ENCODE measurements at places on chromosomes 6 and 20. TPM values are rescaled to one million over a fixed set of nuclear protein-coding genes. Genes with fewer than 3 reads are reported as not detected.

DNA sequence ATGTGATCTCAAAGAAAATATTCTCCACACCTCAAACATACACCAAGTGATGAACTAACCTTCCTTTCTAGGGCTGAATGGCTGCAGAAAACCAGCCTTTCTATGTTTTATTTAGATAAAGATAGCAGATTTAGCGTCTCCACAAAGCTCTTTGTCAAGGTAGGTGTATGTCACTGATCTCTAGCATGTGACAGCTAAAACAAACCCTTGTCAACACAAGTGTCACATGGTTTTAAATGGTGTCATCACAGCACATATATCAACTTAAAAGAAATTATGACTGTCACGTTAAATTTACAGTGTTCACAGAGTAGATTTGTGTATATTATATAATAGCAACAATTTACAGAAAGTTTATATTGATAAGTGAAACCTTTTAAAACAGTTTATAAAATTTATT is 58.3 kb downstream of the TENT5A start:
- no peak for DNase-seq

DNA sequence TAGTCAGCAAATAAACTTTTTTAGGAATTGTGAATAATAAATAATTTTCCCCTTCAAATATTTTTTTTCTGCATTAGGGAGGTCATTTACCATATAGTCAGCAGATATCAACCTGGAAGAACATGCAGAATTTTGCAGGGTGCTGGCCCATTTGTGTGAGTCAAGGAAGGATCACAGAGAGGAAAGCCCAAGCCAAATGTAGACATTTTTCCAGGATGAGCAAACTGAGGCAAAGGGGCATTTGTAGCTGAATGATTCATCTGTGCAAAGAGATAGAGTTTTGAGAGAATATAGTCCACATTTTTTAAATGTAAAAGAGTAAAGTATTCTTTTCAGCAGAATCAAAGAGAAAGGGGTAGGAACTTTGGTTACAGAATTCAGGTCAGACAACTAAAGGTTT is 555.5 kb upstream of the MARCKS start:
- no peak for DNase-seq

DNA sequence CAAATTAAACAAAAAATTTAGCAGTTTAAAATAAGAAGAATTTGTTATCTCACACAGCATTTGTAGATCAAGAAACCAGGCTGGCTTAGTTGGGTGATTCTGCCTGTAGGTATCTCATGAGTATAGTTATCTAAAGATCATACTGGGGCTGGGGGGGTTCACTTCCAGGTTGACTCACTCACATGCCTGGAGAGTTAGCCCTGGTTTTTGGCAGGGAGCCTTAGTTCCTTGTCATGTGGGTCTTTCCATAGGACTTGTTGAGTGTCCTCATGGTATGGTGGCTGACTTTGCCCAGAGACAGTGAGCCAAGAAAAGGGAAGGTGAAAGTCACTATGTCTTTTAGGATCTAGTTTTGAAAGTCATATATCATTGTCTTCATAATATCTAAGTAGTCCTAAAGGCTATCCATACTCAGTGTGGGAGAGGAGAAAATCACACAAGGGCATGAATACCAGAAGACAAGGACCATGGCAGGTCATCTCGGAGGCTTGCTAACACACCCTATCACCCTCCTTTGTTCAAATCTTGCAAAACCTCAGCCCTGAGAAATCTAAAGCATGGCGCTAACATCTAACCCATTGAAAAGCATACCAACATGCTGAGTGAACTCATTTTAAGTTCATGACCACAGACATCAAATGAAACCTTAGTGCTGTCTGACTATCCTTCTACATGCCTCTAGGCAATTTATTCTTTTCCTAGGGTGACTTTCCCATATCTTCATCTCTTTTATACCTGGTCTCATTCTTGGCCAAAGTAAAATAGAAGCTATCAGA is 39.2 kb downstream of the CYP24A1 start:
- no peak for DNase-seq

DNA sequence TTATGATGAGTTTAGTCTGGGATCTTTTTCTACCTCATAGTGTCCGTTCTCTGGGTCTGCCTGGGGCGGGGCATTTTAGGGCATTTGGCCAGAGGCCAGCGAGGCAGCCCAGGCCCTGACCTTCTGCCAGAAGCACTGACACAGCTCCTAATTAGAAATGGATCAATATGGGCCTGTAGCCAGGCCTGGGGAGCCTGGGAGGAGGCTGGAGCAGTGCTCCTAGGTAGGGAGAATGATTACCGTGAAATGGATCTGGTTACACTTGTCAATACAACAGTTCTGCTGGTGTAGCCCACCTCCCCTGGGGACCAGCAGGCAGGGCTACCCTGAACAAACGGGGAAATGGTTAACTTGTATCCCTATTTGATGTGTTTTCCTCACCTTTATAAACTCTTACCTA is 23.0 kb downstream of the RALY start:
- DNase-seq: no peak

DNA sequence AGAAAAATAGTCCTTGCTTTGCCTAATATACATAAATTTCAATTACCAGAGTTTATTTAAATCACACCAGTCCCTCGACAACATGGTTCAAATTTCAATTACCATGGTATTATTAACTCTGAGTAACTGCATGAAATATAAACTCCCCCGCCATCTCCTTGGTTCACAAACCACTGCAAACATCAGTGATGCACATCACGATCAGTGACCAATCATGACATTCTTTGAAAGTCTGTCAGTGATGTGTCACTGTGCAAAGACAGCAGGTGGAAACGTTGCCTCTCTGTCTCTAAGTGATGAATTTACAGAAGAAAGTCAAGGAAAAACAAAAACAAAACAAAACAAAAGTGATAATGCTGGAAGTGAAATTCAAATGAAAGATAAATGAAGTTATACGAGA is 86.7 kb downstream of the TASP1 start:
- no peak for DNase-seq

- no peak for DNase-seq
Measured at GRCh38 chr6:55208478-55209458, 34.5 kb downstream of the HCRTR2 start.

GRCh38 chr6:6579281-6579680 is 9.2 kb upstream of the LY86 start:
- no peak for DNase-seq

Gene TNF
- total RNA-seq: 1.2 TPM

Gene CAGE1
- total RNA-seq: not detected

Gene SMLR1
- total RNA-seq: not detected

Gene TRIM40
- not detected for total RNA-seq

All from mesenteric fat pad (tissue), 1 donor.